ENCODE measurements at places on chromosomes 4 and X.

DNA sequence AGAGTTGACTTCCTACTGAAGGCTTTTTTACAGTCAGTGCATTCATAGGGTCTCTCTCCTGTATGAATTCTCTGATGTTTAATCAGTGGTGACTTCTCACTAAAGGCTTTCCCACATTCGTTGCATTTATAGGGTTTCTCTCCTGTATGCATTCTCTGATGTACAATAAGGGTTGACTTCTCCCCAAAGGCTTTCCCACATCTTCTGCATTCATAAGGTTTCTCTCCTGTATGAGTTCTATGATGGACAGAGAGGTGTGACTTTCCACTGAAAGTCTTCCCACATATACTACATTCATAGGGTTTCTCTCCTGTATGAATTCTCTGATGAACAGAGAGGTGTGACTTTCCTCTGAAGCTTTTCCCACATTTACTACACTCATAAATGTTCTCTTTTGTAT, 45.2 kb downstream of the ZNF674 start:
- peak; percentile 14 for DNase-seq

GRCh38 chr4:147498031-147498660, 17.2 kb downstream of the EDNRA start:
- DNase-seq = no peak

- no peak for DNase-seq
Measured at GRCh38 chr4:131613086-131613823, 1535.8 kb upstream of the PCDH10 start.

GRCh38 chr4:31094474-31094873, 374.3 kb downstream of the PCDH7 start:
- DNase-seq = no peak

DNA sequence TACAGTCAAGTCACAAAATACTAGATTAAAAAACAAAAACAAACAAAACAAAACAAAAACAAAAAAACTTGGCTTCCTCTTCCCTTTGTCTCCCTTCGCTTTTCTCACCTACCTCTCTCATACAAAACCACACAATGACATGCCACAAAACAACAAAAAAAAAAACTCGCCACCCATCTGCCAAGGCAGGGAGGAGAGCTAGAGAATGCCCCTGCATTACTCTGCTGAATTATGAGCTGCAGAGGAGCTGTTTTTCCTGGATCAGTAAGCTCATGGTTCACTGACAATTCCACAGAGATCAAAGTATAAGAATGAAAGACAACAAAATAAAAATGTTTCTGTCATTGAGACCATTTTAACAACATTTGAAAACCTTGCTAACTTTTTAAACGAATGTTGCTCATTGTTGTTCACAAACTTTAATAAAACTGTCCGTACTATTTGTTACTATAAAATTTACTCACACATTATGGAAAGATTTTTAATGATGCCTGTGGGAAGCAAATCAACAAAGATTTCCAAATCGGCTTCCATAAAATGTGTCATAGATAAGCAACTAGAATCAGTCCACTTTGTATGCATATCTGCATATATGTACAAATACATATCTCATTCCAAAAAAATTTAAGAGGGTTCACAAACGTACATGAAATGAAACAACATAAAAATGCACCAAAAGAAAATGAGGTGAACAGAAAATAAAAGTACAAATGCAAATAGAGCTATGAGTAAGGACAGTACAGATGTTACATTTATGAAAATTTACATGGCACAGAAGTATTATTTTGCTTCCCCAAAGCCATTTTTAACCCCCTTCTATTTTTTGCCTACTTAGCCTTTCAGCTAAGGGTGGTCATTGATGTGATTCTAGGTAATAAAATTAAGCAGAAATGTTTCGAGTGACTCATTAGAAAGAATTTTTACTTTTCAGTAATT, 252.4 kb upstream of the FAT4 start:
- no peak for DNase-seq

All from OCI-M1 (cell line).